Activated T-helper 1 cell treated with anti-CD3 and anti-CD28 coated beads, Interleukin-12 subunit alpha, Interleukin-12 subunit beta, Interleukin-2, Interleukin-4 antibody, amounts not matched to agents 30 ng/mL and 10 ng/mL and 1 ng/mL, durations not matched to agents 14 hours and 24 hours and 36 hours (primary cell): ENCODE measurements at places on chromosomes 7 and 10. TPM values are rescaled to one million over a fixed set of nuclear protein-coding genes. Genes with fewer than 3 reads are reported as not detected.
A peak's percentile ranks its signal among the peaks of the same experiment; 100 is the strongest.

DNA sequence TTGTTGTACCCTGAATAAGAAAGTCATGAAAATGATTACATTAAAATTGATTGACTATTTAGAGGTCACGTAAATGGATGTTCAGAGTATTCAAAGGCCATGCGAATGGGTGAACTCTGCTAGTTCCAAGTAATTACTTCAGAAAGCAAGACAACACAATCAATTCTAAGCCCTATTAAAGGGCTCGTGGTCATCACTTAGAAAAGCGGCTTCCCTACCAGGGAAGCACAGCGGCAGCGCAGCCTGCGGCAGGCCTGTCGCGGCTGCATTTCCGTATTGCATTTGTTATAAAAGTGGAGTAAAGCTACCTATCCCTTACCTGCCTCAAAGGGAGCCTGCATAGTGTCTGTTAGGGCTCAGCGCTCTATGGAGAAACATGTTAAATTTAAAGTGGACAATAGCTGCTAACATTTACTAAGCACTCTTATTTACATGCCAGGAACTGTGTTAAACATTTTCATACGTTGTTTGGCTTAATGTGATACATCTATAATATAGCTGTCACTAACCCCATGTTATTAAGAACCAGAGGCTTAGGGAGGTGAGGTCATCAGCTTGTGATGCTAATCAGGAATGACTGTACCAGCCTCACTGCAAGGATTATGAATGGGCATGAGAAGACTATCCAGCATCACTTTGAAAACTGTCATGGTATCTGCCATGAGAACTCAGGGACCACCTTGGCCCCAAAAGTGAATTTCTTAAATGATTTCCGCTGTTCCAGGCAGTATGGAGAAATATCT is 187.5 kb downstream of the CELF2 start:
- H3K4me3 ChIP-seq, result peak overlapping the region; percentile 4
- DNase-seq, result no peak

DNA sequence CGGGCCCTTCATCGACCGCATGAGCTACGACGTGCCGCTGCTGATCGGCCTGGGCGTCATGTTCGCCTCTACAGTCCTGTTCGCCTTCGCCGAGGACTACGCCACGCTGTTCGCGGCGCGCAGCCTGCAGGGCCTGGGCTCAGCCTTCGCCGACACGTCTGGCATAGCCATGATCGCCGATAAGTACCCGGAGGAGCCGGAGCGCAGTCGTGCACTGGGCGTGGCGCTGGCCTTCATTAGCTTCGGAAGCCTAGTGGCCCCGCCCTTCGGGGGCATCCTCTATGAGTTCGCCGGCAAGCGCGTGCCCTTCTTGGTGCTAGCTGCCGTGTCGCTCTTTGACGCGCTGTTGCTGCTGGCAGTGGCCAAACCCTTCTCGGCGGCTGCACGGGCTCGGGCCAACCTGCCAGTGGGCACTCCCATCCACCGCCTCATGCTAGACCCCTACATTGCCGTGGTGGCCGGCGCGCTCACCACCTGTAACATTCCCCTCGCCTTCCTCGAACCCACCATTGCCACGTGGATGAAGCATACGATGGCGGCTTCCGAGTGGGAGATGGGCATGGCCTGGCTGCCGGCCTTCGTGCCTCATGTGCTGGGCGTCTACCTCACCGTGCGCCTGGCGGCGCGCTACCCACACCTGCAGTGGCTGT is 1.2 kb downstream of the SLC18A3 start:
- H3K36me3 ChIP-seq, result peaks cover 2% of the 10 kb centered on the region
- H3K27ac ChIP-seq, result peak overlapping the region; percentile 59
- no peak overlapping the region for H3K4me3 ChIP-seq
- H3K4me1 ChIP-seq, result peaks cover 8% of the 10 kb centered on the region
- H3K27me3 ChIP-seq, result peaks cover 64% of the 10 kb centered on the region

The IGFBP1 gene
- total RNA-seq, result not detected in 2 replicates

The PLXDC2 gene
- total RNA-seq, result not detected in 2 replicates
